Upper lobe of left lung (tissue), 6 donors: ENCODE measurements at places on chromosomes 12 and 14. TPM values are rescaled to one million over a fixed set of nuclear protein-coding genes. Genes with fewer than 3 reads are reported as not detected.

DNA sequence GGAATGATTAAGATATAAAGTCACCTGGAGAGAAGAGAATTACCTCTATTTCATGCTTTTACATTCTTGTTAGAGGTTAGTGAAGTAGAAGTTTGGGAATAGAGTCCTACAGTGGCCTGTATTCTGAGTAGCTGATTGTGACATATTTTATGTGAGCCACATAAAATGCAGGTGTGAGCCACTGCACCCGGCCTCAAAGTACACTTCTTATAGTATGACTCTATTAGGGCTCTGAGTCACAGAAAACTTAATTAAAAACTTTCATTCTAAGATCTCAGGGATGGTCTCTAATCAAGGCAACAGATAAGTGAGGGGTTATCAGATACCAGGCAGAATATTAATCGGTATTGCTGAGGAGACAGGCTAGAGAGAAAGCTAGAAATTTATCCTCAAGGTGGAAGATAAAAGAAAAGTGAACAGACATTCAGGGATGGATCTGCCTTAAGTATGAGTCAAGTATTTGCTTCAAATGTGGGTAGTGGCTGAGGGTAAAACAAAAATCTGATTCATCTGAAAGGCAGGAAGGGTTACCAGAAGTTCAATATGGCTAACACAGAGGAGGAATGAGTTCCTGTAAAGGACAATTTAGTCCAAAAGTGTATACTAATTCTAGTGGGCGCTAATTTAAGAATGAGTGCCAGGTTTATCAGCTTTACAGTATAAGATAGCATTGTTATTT, 5.5 kb upstream of the G2E3 start:
- no peak overlapping the region for H3K27ac ChIP-seq
- no peaks in the 10 kb centered on the region for H3K4me1 ChIP-seq
- H3K4me3 ChIP-seq: no peak overlapping the region
- H3K36me3 ChIP-seq: no peaks in the 10 kb centered on the region

GRCh38 chr14:63713764-63714163, 14.1 kb downstream of the SGPP1 start:
- H3K36me3 ChIP-seq: no peaks in the 10 kb centered on the region
- no peaks in the 10 kb centered on the region for H3K27me3 ChIP-seq
- H3K4me1 ChIP-seq: no peaks in the 10 kb centered on the region
- no peak overlapping the region for H3K4me3 ChIP-seq
- DNase-seq: no peak

DNA sequence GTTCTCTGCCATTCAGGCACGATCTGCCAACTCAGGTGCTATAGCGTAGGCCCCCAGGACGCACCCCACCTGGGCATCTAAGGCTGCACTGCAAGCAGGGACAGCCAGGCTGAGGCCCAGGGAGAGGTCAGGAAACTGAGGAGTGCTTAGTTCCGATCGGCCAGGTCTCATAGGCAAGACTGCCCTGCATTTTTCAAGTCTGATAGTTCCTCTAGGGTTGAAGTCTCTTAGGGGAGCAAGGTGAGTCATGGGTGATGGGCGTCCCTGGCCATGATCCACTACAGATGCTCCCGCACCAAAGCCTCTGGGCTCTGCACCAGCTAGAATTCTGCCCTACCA, 13.2 kb downstream of the NOPCHAP1 start:
- no peaks in the 10 kb centered on the region for H3K27me3 ChIP-seq
- no peaks in the 10 kb centered on the region for H3K4me1 ChIP-seq
- DNase-seq: no peak
- no peak overlapping the region for H3K27ac ChIP-seq
- H3K36me3 ChIP-seq: no peaks in the 10 kb centered on the region
- no peak overlapping the region for H3K4me3 ChIP-seq

The PTHLH gene
- total RNA-seq: not detected

GRCh38 chr14:104383996-104384775, 195.4 kb upstream of the C14orf180 start:
- H3K4me1 ChIP-seq: no peaks in the 10 kb centered on the region

DNA sequence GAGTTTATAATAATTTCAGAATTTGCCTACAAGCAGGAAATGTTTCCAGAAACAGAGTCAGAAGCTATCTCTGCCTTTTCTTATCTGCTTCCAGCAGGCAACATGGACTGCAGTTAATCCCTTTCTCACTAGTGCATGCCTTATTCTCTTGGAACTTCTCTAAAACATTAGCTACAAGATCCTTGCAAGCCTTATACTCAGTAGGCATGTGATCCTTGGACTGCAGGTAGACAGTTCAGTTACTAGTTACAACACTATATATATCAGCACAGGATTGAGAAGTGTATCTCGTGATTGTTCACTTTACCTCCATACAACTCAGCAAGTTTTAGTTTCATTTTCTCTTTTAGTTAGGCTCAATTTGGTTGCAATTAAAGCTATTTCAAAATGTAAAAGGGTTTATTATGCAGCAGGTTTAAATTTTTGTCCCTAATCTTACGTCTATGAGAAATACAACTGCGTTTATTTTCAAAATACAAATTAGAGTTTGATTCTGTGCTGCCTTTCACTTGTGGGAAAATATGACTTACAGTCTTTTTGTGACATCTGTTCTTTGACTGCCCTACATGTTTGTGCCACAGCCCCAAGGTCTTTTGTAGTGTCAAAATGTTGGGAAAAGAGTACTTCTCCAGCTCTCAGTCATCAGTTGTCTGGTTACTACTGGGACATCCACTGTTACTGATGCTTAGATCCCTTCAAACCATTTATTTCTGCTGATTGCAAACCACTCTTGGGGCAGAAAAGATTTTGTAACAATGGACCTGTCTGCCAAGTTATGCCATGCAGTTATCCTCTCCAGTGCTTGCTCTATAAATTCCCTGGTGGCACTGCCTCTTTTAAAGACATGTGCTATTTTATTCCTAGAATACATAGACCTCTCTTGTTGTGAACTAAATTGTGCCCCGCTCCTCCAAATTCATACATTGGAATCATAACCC, 709.0 kb upstream of the FOXG1 start:
- no peak for DNase-seq
- no peak overlapping the region for H3K27ac ChIP-seq
- no peak overlapping the region for H3K4me3 ChIP-seq
- H3K27me3 ChIP-seq: no peaks in the 10 kb centered on the region
- no peaks in the 10 kb centered on the region for H3K36me3 ChIP-seq
- no peaks in the 10 kb centered on the region for H3K4me1 ChIP-seq

GRCh38 chr14:22024137-22024536, 350.5 kb upstream of the OR4E1 start:
- no peaks in the 10 kb centered on the region for H3K4me1 ChIP-seq
- no peaks in the 10 kb centered on the region for H3K36me3 ChIP-seq
- no peak overlapping the region for H3K4me3 ChIP-seq
- no peaks in the 10 kb centered on the region for H3K27me3 ChIP-seq
- no peak overlapping the region for H3K27ac ChIP-seq

The SLC6A12 gene
- 9.2 TPM for total RNA-seq

- H3K27ac ChIP-seq: no peak overlapping the region
- no peaks in the 10 kb centered on the region for H3K36me3 ChIP-seq
- no peak for DNase-seq
- H3K4me1 ChIP-seq: peaks cover 24% of the 10 kb centered on the region
- no peak overlapping the region for H3K4me3 ChIP-seq
Observed at GRCh38 chr14:93092606-93093556, 22.8 kb downstream of the ITPK1 start.

DNA sequence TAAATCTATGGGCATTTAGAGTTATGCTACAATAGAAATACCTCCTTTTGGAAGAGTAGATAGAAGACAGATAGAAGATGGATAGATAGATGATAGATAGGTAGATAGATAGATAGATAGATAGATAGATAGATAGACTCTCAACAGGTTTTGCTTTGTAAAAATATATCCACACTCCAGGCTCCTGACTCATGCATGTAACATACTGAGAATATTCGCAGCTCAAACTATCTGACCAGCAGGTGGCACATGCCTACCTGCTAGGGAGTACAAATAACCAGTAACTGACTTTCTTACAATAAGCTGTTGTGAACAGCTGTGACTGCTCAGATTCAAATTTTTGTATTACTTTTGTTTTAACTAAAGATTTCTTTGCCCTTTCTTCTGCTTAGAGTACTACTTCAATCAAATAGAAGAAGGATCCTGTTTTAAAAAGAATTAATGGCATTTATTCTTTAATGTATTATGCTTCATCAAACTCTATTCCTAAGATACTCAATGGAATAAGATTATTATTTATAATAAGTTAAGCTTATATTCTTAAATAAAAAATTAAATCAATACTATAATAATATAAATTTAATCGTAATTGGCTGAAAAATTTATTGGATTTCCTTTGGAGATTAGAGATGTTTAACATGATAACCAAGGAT, 15.8 kb upstream of the CPNE8 start:
- H3K36me3 ChIP-seq: no peaks in the 10 kb centered on the region
- no peak for DNase-seq
- H3K27me3 ChIP-seq: no peaks in the 10 kb centered on the region
- H3K4me1 ChIP-seq: no peaks in the 10 kb centered on the region
- H3K4me3 ChIP-seq: no peak overlapping the region
- H3K27ac ChIP-seq: no peak overlapping the region

The KLRK1 gene
- 4.3 TPM for total RNA-seq

DNA sequence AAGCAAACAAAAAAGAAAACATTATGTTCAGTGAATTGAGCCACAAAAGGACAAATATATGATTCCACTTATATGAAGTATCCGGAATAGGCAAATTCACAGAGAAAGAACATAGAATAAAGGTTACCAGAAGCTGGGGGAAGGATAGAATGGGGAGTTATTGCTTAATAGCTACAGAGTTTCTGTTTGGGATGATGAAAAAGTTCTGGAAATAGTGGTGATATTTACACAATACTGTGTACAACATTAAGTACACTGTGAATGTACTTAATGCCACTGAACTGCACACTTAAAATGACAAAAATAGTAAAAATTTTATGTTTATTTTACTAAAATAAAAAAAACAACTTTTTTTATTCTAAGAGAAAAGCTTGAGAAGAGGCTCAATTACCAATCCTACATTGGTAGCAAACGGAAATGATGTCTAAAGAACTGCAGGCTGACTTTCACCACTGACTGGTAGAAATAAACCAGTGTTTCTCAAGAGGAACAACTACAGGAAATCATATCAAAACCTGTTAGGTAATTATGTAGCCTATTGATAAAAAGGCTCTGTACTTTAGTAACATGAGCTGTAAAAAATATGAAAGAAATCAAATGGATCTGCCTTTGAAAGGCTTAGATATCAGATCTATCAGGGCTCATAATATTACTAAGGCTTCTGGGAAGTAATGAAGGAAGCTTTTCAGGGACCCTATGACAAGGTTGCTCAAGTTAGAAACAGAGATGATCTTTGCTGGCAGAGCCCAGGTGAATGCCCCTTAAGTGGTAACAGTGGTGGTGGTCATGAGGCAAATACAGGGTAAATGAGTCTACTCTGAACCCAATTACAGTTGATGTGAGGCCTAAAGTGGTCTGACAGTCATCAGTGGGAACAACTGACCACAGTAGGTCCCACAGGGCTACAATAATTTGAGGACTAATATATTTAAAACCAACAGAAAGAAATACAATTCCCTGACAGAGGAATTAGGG, 41.3 kb downstream of the BAZ1A start:
- peak overlapping the region; percentile 83 for H3K27ac ChIP-seq
- H3K4me3 ChIP-seq: no peak overlapping the region
- no peaks in the 10 kb centered on the region for H3K27me3 ChIP-seq
- DNase-seq: no peak
- H3K4me1 ChIP-seq: peaks cover 20% of the 10 kb centered on the region

DNA sequence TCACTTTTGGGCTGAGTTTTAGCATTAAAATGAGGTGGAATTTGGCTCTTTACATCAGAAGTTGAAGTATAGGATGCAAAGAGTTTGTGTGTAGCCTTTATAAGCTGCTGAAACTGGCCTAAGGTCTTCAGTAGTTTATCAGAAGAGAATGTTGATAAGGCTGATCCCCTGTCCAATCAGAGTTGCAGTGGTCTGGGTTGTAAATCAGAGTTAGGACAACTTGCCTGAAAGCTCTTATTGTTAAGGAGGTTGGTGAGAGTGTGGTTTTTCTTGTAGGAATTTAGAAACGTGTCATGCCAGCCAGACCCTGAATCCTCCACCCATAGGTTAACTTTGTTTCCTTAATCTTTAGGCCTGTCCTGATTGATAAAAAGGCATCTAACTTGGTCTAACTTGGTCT, 143.5 kb downstream of the ST8SIA1 start:
- H3K36me3 ChIP-seq: no peaks in the 10 kb centered on the region
- H3K27me3 ChIP-seq: no peaks in the 10 kb centered on the region
- no peak overlapping the region for H3K4me3 ChIP-seq
- H3K4me1 ChIP-seq: no peaks in the 10 kb centered on the region
- no peak overlapping the region for H3K27ac ChIP-seq

- DNase-seq: no peak
- H3K4me1 ChIP-seq: no peaks in the 10 kb centered on the region
- H3K27ac ChIP-seq: no peak overlapping the region
Observed at GRCh38 chr12:105946493-105946901, 192.3 kb downstream of the NUAK1 start.

DNA sequence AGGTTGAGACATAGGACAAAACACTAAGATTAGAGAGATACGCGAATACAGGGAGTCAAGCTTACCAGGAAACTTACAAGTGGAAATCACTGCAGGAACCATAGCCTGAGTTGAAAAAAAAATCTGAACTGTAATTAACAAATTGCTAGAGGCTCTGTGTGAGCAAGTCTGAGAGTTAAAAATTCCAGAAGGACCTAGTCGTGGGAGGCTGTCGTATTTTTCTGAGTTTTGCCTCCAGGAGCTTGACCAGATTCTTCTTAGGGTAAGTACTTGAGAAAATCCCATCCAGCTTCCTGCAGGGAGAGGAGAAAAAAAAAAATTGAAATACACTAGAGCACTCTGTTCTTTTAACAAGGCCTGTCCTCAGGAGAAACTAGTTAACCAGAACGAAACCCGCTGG, 22.7 kb downstream of the DIO2 start:
- H3K27me3 ChIP-seq: no peaks in the 10 kb centered on the region
- DNase-seq: no peak
- H3K4me3 ChIP-seq: no peak overlapping the region
- H3K27ac ChIP-seq: no peak overlapping the region
- no peaks in the 10 kb centered on the region for H3K36me3 ChIP-seq

- no peaks in the 10 kb centered on the region for H3K4me1 ChIP-seq
- H3K27ac ChIP-seq: no peak overlapping the region
- no peaks in the 10 kb centered on the region for H3K27me3 ChIP-seq
- no peak overlapping the region for H3K4me3 ChIP-seq
- DNase-seq: no peak
Observed at GRCh38 chr14:62711351-62712023, 333.8 kb downstream of the KCNH5 start.

- no peaks in the 10 kb centered on the region for H3K36me3 ChIP-seq
- H3K4me3 ChIP-seq: no peak overlapping the region
- H3K27me3 ChIP-seq: no peaks in the 10 kb centered on the region
- no peaks in the 10 kb centered on the region for H3K4me1 ChIP-seq
- no peak overlapping the region for H3K27ac ChIP-seq
Observed at GRCh38 chr14:38824706-38825105, 278.3 kb downstream of the SEC23A start.

GRCh38 chr12:25502118-25502517, 51.0 kb downstream of the LMNTD1 start:
- no peak for DNase-seq
- no peak overlapping the region for H3K4me3 ChIP-seq
- H3K27me3 ChIP-seq: no peaks in the 10 kb centered on the region

GRCh38 chr14:89954070-89955021, at the start of gene EFCAB11:
Gene EFCAB11, minus strand, starts transcription at chr14:89954730. Its CDS starts 70 bp downstream, at chr14:89954660.
- H3K27me3 ChIP-seq: no peaks in the 10 kb centered on the region
- peak within 1 kb of the TSS; percentile 89 for H3K27ac ChIP-seq
- H3K4me1 ChIP-seq: peaks cover 12% of the 10 kb centered on the region
- peak within 1 kb of the TSS; percentile 66 for H3K4me3 ChIP-seq

- no peak for DNase-seq
- no peaks in the 10 kb centered on the region for H3K27me3 ChIP-seq
Observed at GRCh38 chr14:34711169-34711568, 3.2 kb downstream of the CFL2 start.
